KBM-7 (cell line): ENCODE measurements at places on chromosomes 4 and X.
A peak's percentile ranks its signal among the peaks of the same experiment; 100 is the strongest.

DNA sequence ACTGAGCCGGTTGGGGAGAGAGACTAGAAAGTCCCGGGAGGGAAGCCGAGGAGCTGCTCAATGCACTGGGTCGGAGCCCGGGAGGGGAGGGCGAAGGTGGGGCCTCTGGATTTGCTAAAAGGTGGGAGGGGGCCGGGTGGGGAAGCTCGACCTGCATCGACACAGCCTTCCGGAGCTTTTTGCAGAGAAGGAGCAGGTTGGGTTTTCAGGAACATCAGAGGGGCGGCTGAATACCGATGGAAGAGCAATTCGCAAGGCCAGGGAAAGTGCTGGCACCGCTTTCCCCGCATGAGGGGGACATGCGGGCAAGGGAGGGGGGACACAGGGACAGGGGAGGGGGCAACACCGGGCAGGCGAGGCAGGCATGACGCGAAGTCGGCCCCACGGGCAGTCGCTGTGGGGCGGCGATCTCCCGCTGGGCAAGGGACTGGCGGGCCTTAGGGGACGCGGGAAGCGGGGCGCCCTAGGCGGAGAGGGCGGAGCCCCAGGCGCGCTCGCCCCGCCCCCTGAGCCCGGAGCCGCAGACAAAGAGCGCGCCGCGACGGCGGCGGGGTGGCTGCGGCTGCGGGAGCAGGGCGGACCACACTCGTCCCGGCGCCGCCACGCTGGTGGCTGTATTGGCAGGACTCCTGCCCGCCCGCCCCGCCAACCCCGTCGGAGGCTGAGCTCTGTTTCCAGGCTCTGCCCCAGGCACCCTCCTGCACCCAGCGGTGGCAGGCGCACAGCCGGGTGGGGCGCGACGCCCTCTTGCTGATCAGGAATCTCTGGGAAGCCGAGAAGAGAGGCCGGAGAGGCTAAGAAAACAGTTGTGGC is 11.6 kb downstream of the PDZD4 start:
- DNase-seq = peak; percentile 42

DNA sequence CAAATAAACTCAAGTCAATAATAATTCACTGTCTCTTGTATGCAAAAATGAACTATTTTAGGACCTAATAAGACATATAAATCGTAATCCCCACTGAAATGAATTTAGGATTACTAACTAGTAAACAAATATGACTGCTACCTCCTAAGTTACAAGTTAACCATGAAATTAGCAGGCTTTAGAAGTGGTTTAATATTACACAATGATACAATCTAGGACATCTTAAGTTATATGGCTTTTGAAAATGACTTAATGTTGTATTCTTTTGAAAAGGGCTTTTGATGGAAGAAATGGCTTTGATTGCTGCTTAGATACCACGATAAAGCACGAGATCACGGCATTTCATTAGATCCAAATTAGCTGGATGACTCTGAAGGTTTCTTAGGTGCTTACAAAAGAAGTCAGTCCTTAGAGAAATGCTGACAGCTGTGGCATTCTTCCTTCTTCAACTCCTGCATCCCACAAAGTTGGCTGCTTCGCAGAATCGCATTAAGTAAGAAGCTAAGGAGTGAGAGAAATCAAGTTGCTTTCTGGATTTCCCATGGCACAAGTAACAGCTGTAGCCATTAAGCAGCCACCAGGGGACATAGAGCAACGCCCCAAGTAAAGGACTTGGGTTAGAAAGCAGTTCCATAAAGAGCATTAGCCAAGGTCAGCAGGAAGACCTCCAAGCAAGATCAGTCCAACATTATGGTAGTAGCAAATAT is 6.9 kb downstream of the SLC10A7 start:
- no peak for DNase-seq

GRCh38 chr4:169249999-169250398 is 20.8 kb downstream of the SH3RF1 start:
- DNase-seq = no peak

- DNase-seq = no peak
Observed at GRCh38 chr4:114875630-114876029, 237.8 kb downstream of the NDST4 start.

DNA sequence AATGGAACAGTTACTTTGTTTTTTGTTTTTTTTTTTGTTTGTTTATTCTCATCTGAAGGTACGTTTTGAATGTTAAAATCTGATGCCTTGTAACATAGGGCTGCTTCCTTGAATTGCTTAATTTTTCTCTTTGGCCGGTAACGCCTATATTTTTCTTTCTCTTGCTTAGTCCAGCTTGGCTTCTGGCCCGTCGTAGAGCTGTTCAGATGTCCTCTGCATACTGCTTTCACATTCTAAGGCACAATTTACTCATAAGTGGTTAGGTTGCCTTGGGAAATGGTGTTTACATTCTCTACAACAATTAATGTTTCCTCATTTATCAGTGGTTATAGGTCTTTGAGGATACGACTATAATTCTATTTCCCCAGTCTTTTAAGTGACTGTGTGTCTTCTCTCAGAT is 7.9 kb downstream of the NONO start:
- DNase-seq = no peak

DNA sequence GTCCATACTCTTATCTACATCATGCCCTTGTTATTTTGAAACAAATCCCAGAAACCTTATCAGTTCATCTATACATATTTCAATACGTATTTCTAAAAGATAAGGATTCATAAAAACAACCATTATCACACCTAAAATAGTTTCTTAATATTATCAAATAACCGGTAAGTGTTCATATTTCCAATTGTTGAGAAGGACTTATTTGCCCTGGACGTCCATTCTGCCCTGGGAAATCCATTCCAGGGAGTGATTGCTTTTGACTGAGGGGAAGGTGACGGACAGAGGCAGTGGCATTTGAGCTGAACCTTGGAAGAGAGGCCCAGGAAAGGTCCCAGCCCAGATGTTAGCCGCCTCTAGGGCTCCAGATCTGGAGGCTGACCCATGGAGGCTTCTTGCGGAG is 49.6 kb downstream of the STARD8 start:
- no peak for DNase-seq

GRCh38 chr4:151117371-151117962 is 18.0 kb downstream of the RPS3A start:
- DNase-seq = peak; percentile 85

- peak; percentile 70 for DNase-seq
Observed at GRCh38 chrX:38985375-38985774, 184.1 kb downstream of the MID1IP1 start.

DNA sequence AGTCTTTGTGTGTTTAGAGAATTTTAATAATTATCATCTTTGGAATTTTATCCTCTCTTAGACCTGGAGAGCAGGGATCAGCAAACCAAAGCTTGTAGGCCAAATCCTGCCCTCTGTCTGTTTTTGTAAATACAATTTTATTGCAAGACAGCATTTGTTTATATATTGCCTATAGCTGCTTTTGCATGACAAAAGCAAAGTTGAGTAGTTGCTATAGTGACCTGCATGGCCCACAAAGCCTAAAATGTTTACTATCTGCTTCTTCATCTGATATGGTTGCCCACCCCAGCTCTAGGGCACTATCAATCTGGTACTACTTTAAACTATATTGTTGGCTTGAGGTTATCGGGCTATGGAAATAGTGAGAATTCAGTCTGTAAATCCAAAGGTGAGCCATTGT is 80.3 kb downstream of the GPAT3 start:
- no peak for DNase-seq

- no peak for DNase-seq
Observed at GRCh38 chr4:24010994-24011393, 121.1 kb upstream of the PPARGC1A start.

DNA sequence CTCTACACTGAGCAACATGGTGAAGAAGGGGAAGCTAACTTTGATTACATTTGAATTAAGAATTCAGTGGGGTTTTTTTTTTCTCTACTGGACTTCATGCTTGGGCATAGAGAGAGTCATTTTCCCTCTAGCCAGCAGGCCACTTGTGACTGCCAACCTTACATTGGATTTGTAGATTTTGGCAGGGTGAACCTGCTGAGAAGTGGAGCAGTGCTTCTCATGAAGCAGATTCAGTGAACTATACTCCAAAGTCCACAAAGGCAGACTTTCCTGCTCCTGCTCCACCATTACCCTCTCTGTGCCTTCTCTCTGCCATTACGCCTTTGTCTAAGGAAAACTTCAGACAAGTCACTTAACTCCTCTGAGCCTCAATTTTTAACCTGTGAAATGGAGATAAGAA is 69.9 kb downstream of the PAK3 start:
- no peak for DNase-seq

DNA sequence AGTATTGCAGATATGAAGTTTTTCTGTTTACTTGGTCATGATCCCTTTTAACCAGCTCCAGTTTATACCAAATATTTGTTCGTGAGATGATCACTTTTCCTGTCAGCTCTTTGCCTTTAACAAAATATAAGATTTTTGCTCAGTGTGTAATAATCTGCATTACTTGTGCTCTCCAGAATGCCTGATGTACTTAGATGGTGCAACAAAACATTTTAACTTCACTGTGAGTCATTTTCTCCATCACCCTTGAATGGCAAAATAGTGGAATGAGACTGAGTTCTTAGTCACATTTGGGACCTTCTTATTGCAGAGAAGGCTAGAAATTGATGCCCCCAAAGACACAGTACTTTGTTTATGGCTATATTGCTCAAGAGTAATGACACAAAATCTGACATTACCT is 252.0 kb downstream of the FRMPD4 start:
- DNase-seq = no peak

DNA sequence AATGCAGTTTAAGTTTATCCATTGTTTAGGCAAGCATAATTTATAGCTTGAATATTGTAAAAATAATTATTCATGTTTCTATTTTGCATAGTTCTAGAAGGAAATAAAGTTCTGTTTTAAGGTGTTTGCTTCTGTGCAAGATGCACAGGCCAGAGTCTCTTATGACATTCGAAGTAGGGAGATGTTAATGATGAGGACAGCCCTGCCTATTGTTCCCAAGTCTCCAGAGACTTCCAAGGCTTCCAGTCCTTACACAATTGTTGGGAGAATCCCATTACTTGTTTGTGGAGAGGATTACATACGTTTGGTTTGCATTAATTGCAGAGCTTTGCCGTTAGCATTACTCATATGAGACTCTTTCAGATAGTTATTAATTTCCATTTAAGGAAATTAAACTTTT is 96.2 kb upstream of the ANK2 start:
- no peak for DNase-seq
